Heart right ventricle (tissue), 16 donors: ENCODE measurements at places on chromosomes 2 and 18.

DNA sequence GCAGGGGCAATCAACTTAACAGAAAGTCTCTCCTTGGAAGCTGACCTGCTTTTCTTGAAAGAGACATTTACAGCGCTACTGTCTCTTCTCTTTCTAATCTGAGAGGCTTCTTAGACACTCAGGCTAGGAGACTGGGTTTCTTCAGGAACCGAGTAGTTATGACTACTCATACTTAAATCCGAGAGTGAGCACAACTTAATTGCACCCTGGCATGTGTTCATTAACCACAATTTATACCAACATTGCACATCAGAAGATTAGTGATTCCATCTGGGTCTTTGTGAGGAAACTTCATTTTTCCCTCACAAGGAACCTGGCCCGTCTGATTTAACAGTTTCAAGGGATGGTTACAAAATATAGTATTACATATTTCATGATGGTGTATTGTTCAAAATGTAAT, 176.9 kb downstream of the UBE2E3 start:
- no peak for DNase-seq

- DNase-seq, result peak; percentile 15
Measured at GRCh38 chr18:47953471-47953931, 23.0 kb upstream of the SMAD2 start.

DNA sequence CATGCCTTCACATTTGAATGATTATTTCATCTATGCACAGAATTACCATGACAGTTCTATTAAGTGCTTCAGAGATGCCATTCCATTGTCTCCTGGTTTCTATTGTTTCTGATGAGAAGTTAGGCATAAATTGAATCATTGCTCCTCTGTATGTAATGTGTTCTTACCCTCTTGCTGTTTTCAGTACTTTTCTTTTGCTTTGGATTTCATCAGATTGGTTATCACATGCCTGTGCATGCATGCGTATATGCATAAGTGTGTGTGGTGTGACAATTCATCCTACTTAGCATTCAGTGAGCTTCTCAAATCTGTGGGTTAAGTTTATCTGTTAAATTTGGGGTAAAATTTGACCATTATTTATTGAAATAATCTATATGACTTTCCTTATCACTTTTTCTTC, 263.3 kb upstream of the RND3 start:
- no peak for DNase-seq

DNA sequence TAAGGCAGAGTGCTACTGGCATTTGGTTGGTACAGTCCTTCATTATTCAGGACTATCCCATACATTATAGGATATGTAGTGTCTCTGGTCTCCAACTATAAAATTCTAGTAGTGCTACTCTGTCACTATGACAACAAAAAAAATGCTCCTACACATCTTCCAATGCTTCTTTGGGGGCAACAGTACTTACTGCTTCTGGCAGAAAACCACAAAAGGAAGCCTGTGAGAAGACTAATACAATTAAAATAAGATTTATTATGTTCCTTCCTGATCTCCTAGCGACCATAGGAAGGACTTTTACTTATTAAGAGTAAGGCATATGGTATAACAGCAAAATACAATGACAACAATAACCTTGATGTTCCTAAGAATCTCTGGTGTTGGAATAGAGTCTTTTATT, 48.4 kb upstream of the CPO start:
- DNase-seq, result no peak

- no peak for DNase-seq
Measured at GRCh38 chr2:19548116-19548515, 189.7 kb upstream of the OSR1 start.
